ENCODE measurements at places on chromosomes 1 and 21. TPM values are rescaled to one million over a fixed set of nuclear protein-coding genes. Genes with fewer than 3 reads are reported as not detected.

TRIM63 gene
- total RNA-seq, result 2.1 TPM

CAMK2N1 gene
- total RNA-seq, result 31.1 TPM

AMY2A gene
- total RNA-seq, result not detected

C1QA gene
- total RNA-seq, result 132 TPM

RIMS3 gene
- 13.0 TPM for total RNA-seq

CBS gene
- total RNA-seq, result 9.1 TPM

SPATA46 gene
- total RNA-seq, result not detected

ITLN2 gene
- total RNA-seq, result not detected

AMPD2 gene
- 38.1 TPM for total RNA-seq

DNA sequence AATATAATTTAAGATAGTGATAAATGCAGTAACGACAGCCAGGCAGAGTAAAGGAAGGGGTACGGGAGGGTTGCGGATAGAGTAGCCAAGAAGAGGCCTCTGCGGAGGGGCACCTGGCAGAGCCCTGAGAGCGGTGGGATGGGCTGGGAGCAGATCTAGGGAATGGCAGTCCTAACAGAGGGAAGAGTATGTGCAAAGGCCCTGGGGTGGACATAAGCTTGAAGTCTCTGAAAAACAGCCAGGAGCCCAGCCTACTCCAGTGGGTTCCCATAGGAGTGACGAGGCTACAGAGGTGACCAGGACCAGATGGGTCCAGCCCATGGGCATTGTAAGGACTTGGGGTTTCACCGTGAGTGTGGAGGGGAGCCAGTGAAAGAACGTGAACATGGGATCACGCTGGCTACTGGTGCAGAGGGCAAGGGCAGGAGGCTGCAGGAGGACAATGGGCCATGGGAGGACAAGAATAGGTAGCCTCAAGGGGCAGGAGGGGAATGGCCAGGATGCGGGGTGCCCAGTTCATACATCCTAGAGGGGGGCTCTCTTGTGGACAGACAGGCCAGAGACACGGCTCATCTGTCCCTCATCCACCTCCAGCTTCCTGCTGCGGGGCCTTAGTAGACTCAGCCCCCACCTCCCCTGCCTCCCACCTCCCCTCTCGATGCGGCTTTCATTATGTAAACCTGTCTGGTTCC lies 185.7 kb upstream of the VAMP3 start:
- DNase-seq, result no peak

- no peak for DNase-seq
These were observed 35.4 kb downstream of the KIAA1614 start for GRCh38 chr1:180947901-180948640.

DNA sequence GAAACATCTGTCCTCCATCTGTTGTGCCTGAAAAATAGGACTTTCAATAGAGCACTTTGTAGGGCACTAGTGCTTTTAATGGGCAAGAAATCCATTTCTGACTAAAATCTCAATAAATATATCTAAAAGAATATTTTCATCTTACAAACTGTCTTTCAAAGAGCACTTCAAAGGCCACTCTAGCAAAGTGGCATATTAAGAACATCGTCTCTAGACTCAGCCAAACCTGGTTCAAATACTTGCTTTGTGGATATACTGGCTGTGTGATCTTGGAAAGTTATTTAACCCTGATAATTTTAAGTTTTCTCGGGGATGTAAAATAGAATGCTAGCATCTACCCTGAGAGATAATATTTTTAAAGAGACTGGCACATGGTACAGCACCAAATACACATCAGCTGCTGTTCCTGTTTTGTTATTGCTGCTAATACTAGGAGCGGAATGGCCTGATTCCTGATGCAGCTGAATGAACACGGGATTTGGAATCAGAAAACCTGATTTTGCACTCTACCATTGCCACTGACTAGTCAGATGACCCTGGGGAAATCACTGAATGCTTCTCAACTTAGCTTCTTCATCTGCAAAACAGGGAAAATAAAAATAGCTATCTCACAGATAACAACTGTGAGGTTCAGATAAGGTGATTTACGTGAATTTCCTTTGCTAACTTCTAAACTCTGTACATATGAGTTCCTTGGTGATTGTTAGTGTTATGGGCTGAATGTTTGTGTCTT lies 25.2 kb upstream of the LRRC8C start:
- no peak for DNase-seq

GRCh38 chr1:212595787-212596714 lies 12.5 kb upstream of the ATF3 start:
- DNase-seq, result peak; percentile 37

DNA sequence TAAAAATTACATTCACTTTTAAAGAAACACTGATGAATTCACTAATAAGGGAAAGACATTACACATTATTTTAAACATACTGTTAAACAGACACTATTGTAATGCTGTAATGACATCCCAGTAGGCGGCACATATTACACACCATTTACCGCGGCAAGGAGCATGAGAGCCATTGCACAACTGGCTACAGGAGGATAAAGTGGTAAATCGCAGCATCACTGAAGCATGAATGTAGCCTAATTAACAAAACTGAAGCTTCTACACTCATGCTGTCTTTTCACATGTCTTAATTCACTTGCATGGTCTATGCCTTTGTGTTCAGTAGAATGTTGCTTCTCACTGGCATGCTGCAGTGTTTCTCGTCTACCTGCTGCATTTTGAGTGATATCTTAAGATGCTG lies 1046.0 kb downstream of the MRPL39 start:
- no peak for DNase-seq

DNA sequence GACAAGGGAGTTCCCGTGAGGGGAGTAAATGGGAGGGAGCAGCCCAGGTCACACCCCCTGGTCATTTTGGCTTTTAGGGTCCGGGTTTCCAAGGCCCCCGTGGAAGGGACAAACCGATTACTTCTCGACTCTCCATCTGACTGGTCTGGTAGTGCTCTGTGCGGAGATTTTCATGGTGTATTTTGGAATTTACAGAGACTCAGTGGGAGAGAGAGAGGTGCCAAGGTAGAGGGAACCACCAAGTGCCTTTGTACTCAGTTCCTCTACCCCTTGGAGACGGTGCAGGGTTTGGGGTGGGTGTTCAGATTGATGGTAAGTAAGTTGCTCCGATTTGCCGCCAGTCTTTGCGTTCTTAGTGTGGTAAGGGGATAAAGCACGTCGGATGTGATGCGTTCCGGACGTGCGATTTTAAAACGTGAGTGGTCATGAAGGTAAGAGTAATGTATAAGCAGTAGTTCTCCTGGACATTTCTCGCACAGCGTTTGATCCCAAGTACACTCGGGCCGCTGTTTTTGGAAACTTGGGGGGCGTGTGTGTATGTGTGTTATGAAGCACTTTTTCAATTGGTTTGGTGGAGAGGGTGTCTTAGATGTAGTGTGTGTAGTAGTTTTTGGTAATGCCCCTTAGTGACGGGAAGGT lies 682 bp downstream of the SUCO start:
- peak; percentile 92 for DNase-seq

GRCh38 chr1:172276120-172276818 lies 144.2 kb upstream of the C1orf105 start:
- DNase-seq, result no peak

- DNase-seq, result no peak
These were observed 83.3 kb downstream of the CDC42BPA start for GRCh38 chr1:227234998-227235405.

DNA sequence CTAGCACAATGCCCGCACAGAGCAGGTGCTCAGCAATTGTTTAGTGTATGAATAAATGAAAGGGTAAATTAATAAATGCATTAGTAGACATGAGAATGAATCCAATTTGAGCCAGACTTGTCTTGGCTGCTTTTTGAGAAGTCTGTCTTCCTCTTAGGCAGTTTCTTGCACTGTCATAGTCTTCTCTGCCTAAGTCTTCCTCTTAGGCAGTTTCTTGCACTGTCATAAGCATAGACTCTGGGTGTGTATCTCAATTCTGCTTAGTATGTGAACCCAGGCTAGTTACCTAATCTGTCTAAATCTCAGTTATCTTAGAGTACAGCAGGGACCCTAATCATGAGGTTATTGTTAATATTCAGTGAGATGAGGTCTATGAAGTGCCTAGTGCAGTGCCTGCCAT lies 27.2 kb downstream of the NHLH2 start:
- DNase-seq, result no peak
